Stimulated activated CD4-positive, alpha-beta T cell treated with anti-CD3 and anti-CD28 coated beads, Interleukin-1b, Interleukin-23, amount 100 ng/mL, for 1 hour (primary cell): ENCODE measurements at places on chromosomes 13 and 19.

DNA sequence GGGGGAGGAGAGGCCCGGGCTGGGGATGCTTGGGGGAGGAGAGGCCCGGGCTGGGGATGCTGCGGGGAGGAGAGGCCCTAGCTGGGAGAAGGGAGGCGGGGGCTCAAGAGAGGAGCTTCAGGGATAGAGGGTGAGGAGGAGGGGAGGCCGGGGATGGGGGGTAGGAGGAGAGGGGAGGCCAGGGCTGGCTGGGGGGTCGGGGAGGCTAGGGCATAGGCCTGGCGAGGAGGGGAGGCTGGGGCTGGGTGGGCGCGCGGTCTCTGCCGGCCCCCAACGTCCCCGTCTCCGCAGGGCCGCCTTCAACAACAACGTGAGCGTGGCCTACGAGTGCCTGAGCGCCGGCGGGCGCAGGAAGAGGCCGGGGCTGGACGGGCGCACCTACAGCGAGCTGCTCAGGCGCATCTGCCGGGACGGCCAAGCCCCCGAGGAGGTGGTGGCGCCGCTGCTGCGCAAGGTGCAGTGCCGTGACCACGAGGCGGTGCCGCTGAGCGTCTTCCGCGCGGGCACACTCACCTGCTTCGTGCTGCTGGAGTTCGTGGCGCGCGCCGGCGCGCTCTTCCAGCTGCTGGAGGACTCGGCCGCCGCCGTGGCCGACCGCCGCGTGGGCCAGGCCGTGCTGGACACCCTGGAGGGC is 11.4 kb downstream of the TPGS1 start:
- DNase-seq, result no peak

GRCh38 chr13:36377826-36378468 is 31.8 kb upstream of the SPART start:
- no peak for DNase-seq

DNA sequence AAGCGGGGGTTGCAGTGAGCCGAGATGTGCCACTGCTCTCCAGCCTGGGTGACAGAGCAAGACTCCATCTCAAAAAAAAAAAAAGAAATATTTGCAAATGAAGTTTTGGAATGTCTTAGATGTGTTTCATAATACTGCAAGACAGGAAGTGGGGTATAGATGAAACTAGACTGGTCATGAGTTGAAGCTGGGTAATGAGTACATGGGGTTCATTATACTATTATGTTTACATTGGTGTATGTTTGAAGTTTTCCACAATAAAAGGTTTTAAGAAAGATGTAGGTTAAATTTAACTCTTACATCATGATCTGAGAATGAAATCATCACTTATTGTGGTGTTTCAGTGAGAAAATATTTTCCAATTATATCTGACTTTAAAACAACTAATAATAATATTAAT is 19.0 kb downstream of the FNDC3A start:
- DNase-seq, result no peak

DNA sequence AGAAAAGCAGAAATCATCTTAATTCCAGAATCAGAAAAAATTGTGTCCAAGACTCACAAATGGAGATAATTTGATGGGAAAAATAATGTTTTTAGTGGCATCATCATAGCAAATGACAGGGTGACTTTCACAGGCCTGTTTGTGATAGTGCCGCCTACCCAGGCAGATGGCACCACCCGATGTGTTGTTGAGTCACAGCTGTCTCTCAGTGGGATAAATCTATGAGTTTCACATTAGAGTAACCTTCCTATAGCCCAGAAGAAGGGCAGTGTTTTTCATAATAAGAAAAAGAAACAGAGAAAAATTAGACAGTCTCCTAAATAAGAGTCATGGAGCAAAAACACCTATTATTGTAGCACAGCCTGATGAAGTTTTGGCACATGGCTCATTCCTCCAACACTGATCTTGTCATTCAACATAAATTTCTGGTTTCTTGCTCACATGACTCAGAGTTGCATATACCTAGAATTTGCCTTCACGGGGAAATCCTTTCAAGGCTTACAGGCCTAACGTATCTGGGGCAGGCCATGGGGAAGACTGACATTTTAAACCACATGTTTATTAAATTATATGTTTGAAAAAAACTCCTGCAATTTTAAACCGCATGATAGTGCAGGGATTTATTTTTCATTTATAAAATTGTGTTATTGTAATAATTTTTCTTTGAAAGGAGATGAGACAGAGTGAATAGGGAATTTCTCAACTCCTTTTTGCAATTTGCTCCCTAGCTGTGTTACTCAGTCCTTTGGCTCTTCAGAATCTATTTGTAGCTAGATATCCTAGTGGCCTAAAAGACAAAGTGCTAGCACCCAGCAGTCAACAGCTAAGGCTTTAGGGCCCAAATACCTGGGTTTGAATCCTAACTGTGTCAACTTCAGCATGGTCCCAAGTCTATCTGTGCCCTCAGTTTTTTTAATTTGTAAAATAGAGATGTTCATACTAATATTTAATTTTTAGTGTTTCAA is 393.7 kb downstream of the NDFIP2 start:
- no peak for DNase-seq

DNA sequence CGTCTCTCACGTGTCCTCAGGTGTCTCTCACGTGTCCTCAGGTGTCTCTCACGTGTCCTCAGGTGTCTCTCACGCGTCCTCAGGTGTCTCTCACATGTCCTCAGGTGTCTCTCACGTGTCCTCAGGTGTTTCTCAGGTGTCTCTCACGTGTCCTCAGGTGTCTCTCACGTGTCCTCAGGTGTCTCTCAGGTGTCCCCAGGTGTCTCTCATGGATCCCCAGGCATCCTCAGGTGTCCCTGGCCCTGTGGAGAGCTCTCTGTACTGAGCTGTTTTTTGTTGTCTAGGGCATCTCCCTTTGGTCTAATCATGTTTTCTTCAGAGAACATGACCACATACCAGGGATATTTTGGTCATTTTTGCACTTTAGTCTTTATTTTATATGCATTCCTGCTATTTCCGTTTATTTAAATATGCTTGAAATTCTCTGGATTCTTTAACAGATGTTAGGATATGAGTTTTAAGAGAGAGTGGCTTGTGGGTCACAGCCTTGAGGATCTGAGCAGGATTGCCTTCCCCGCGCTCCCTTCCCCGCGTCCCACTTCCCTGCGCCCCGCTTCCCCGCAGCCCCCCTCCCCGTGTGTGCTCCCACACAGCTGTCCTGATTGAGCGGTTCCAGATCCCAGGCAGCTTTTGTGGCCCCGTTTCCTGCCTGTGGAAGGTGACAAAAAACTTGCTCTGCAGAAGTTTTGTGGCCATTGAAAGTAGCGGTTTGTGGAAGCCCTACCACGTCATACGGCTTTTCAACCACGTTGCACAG is 31.9 kb downstream of the ATP4B start:
- no peak for DNase-seq

DNA sequence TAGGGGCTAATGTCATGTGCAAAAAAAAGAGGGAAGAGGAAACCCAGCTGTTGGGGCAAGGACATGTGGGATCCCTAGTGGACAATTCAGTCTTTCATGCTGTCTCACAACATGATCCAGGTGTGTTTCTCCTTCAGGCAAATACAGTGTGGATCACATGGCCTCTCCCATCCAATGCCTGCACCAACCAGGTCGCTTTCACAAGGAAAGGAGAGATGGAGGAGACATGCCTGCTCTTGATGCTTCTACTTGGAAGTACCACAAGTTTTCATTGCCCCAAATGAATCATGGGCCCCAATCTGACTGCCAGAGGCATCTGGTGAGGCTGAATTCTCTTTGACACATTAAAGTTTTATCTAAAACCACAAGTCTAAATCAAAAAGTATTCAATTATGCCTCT is 82.1 kb downstream of the DLEU7 start:
- no peak for DNase-seq

DNA sequence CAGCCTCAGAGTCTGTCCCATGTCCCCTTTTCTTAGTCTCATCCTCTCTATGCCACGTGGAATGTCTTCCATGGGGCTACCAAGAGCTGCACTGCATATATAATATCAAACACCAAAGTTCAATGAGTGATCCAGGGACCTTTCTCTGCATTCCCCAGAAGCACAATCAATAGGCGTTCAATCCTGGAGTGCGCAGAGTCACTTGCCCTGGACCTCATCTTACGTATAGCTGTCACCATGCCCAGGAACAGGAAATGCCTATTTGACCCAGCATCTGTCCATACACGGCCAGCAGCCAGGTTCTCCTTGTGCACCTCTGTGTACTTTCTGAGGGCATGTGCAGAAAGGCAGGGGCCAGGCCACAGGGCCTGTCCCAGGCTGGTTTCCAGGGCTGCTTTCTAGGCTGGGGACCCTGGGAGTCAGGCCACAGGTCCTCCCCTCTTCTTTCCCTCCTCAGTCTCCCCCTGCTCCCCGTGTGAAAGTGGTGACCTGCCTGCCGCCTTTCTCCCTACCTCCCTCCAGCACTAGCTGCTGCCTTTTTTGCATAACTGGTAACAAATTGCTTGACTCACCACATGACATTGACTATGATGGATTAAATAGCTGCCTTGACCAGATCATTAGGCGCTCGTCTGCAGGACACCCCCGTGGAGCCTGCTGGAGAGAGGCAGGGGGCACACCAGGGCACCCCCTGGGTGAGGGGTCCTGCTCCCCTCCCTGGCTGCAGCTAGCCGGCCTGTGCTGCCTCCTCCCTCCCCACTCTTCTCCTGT is 222.0 kb downstream of the ZNF536 start:
- no peak for DNase-seq
